CD8-positive, alpha-beta T cell (primary cell): ENCODE measurements at places on chromosomes 16 and 17. TPM values are rescaled to one million over a fixed set of nuclear protein-coding genes. Genes with fewer than 3 reads are reported as not detected.

- no peak for DNase-seq
Observed at GRCh38 chr17:39304188-39304587, 78.4 kb upstream of the STAC2 start.

Gene NPTX1
- 0.30 TPM for total RNA-seq

GRCh38 chr17:80397034-80397387 is 18.0 kb upstream of the ENDOV start:
- DNase-seq: no peak

- no peak for DNase-seq
Observed at GRCh38 chr16:680967-681745, 946 bp downstream of the STUB1 start.

Gene CIAPIN1
- total RNA-seq: 28.6 TPM

- no peak for DNase-seq
Observed at GRCh38 chr17:17349724-17350106, 46.5 kb downstream of the NT5M start.

- no peak for DNase-seq
Observed at GRCh38 chr16:67407788-67408452, 8.4 kb downstream of the ZDHHC1 start.

Gene FAM171A2
- 0.44 TPM for total RNA-seq

- peak; percentile 90 for DNase-seq
Observed at GRCh38 chr17:40355123-40355803, 9.3 kb downstream of the GJD3 start.

DNA sequence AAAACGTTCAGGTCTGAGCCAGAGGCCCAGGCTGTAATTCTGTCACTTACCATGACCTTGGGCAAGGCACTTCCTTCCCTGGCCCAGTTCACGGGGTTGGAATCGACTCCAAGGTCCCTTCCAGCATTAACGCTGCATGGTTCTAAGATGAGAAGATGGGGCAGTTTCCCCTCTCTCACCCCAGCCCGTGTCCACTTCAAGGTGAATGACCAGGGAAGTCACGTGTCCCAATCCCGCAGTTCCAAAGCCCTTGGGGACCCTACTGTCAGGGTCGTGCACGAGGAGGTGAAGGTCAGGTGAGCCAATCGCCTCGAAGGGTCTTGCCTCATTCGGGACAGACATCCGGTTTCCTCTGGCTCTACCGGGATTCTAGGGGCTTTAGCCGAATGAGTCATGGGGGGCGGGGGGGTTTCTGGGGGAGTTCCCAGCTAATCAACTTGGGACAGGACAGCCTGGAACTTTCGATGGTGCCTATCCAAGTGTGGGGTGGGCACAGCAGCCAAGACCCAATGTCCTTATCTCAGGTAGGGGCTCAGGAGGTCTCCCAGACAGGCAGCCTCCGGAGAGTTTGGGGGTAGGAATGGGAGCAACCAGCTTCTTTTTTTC is 762 bp upstream of the CSF3 start:
- no peak for DNase-seq

Gene ITGAX
- total RNA-seq: 1.7 TPM

Gene THAP11
- 26.0 TPM for total RNA-seq

- peak; percentile 70 for DNase-seq
Observed at GRCh38 chr16:30551781-30552180, 6.4 kb downstream of the ZNF764 start.

DNA sequence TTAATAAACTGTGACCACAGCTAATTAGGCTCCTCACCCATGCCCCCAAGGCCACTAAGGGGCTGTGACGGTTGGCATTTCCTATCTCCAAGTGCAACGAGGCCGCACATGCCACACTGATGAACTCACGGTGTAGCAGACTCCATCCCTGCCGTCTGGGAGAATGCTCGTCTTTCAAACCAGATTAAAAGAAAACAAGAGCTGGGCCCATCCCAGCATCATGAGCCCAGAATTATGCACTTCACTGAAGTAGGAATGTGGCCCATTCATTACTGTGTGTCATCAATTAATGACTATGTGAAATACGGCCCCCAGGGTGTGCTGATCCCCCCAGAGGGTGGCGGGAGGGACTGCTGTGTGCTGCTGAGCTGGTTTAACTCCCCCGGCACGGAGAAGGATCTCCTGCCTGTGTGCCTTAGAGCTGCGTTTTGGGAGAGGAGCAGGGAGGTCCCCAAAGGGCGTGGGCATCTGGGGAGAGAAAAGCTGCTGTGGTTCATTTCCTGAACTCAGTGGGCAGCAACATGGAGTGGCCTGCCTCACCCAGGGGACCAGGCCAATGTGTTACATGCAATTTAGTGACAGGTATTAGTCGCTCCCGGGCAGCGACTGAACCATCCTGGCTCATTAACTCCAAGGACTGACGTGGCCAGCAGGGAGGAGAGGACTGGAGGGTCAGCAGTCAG is 194.5 kb downstream of the FOXL1 start:
- no peak for DNase-seq

- no peak for DNase-seq
Observed at GRCh38 chr17:49508061-49508865, 13.2 kb downstream of the NGFR start.

GRCh38 chr16:74726716-74727115 is 26.1 kb upstream of the MLKL start:
- no peak for DNase-seq

DNA sequence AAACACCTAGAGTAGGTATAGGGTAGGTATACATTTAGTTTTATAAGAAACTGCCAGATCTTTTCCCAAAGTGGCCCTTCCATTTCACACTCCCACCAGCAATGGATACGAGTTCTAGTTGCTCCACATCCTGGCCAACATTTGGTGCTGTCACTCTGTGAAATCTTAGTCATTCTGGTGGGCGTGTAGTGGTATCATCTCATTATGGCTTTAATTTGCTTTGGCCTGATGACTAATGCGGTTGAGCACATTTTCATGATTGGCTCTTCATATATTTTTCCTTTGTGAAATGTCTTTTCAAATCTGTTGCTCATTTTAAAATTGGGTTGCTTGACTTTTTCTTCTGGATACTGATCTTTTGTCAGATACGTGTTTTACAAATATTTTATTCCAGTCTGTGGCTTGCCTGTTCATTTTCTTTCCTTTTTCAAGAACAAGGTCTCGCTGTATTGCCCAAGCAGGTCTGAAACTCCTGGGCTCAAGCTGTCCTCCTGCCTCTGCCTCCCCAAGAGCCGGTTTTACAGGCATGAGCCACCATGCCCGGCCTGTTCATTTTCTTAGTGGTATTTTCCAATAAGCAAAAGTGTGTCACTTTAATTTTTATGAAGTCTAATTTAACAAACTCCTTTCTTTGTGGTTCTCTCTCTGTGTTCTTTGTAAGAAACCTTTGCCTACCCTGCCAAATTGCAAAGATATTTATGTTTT is 192.4 kb downstream of the SEC14L1 start:
- DNase-seq: peak; percentile 48

GRCh38 chr17:63291258-63291657 is 154.8 kb downstream of the CYB561 start:
- DNase-seq: no peak

DNA sequence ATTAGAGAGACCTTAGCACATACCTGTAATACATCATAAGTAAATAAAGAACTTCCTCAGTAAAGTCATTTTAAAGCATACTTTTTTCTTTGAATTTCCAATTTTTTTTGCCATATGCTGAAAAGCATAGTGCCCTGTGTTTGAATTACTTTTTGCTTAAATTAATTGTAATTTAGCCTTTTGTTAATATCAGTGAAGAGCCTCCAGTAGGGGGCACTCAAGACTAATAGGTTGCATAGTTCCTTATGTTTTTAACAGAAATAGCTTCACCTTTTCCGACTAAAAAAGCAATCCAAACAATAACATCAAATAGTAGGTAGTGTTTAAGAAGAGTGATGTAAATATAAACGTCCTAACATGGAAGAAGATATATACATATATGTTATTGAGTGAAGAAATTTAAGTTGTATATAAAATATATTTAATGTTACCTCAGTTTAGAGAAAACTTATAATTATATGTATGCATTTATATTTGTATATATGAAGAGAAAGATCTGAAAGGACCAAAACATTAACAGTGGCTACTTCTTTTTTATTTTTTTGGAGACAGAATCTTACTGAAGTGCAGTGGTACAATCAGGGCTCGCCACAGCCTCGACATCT is 18.6 kb downstream of the RAD51C start:
- no peak for DNase-seq

DNA sequence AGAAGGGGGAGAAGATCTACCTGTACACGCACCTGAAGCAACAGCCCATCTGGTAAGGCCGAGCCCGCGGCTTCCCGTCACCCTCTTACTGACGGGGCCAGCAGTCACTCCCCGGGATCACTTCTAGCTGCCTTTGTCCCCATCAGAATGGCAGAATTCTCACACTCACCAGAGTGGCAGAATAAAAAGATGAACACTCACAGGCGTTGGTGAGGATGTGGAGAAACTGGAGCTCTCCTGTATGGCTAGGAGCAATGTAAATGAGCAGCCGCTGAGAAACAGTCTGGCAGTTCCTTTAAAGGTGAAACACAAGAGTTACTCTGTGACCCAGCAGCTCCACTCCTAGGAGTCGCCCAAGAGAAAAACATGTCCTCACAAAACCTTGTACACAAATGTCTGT is 33.3 kb downstream of the CIBAR2 start:
- DNase-seq: no peak

DNA sequence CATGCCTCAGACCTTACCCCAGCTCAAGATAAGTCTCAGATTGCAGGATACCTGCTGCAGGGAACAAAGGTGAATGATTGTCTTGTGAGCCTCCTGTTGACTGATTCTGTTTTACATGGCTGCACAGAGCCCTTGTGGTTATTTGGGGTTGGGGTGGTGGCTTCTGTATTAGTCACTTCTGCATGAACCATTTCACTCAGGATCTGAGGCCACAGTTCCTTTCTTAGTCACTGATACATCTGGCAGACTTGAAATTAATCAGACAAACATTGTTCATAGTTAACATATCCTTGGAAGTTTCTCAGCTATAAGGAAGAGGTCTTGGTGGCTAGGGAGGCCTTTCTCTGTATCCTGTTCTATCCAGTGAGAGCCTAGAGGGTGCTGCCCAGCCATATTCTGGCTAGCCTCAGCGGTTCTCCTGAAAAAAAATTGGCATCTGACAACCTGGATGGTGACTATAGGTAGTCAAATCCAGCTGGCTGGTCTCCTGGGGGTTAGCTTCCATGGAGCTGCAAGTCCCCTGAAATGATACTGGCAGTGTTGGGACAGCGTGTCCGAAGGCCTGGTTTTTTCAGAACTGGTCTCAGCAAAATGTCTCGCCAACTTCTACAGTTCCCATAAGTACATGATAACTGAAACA is 8.4 kb upstream of the PLK1 start:
- no peak for DNase-seq

Gene GJD3
- not detected for total RNA-seq

- no peak for DNase-seq
Observed at GRCh38 chr17:66711401-66711800, 123.5 kb upstream of the CACNG5 start.

- peak; percentile 56 for DNase-seq
Observed at GRCh38 chr17:18925187-18925586, 26.8 kb upstream of the SLC5A10 start.

- no peak for DNase-seq
Observed at GRCh38 chr17:8859027-8859803, 8.3 kb downstream of the PIK3R6 start.

- no peak for DNase-seq
Observed at GRCh38 chr17:49762151-49762941, 1.6 kb downstream of the FAM117A start.

- no peak for DNase-seq
Observed at GRCh38 chr17:63785556-63785955, 11.6 kb downstream of the DDX42 start.

Gene VAT1L
- total RNA-seq: not detected

DNA sequence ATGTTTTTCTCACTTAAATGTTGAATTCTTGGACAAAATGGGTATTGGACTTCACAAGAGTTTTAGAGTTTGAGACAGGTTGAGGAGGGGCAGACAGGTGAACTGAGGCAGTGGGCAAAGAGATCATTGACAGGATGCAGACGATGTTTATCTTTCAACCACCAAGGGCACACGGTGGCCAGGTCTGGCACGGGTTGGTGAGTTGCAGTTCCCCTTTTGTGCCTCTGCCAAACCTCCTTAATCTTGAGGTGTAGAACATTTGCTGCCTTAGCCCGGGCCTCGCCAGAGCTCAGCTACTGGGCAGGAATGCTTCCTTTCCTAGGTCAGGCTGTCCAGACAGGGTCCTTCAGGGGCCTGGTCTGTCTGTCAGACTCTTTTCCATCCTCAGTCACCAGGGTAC is 567.4 kb upstream of the SOX9 start:
- DNase-seq: no peak

DNA sequence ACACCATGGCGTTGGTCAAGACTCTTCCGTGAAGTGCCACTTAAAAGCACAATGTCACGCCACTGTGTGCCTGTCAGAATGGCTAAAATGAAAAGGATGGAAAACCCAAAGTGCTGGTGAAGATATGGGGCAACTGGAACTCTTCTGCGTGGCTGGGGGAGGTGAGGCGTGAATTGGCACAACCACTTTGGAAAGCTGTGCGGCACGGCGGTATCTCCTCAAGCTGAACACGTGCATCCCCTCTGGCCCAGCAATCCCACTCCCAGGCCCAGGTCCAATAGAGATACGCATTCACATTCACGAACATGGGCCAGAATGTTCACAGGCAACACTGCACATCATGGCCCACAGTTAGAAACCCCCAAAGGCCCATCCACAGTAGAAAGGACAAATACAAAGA is 8.9 kb downstream of the DUSP3 start:
- DNase-seq: no peak

GRCh38 chr16:57925310-57925709 is 45.6 kb downstream of the CNGB1 start:
- no peak for DNase-seq

DNA sequence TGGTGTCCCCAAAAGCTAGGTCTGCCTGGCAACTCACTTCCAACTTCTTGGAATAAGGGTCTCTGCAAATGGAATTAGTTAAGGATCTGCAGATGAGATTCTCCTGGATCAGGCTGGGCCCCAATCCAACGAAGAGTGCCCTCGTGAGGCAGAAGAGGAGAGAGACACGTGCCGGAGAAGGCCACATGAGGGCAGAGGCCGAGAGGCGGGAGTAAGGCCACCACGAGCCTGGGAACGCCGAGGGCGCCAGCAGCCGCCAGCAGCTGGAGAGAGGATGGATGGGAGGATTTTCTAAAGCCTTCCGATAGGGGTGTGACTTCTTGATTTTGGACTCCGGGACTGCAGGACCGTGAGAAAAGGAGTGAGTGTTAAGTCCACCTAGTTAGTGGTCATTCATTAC is 76.3 kb downstream of the JPH3 start:
- no peak for DNase-seq

Gene MYO15A
- 0.78 TPM for total RNA-seq

- no peak for DNase-seq
Observed at GRCh38 chr16:72952811-72953271, 95.1 kb downstream of the ZFHX3 start.

Gene MEFV
- 0.30 TPM for total RNA-seq

DNA sequence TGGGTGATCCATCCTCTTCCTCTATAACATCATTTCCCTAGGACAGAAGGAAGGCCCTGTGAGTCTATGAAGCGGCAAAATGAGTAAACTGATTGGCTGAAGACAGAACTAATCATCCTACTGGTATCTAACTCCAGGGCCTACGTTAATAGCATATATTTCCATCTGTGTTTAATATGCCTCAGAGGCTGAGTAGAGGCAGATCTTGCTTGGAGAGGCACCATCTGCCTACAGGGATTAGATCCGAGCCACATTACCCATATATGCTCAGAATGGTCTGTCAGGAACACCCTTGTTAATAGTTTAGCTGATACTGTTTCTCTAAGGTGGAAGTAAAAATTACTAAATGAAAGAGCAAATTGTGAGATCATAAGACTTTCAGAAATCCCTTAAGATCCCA is 13.2 kb upstream of the FOXJ1 start:
- DNase-seq: no peak

Gene TP53TG3F
- not detected for total RNA-seq

Gene SYNGR3
- 6.6 TPM for total RNA-seq

GRCh38 chr17:58233543-58233942 is 4.8 kb upstream of the LPO start:
- DNase-seq: no peak
